ENCODE measurements at places on chromosomes 6 and 20.

GRCh38 chr20:32849577-32849976 lies 9.1 kb upstream of the EFCAB8 start:
- no peak for DNase-seq

GRCh38 chr6:11909696-11910132 lies 102.4 kb upstream of the HIVEP1 start:
- DNase-seq = no peak

GRCh38 chr6:30557683-30557981 lies 537 bp downstream of the PRR3 start:
- DNase-seq = no peak

GRCh38 chr6:46098678-46099077 lies 31.1 kb upstream of the ENPP4 start:
- no peak for DNase-seq

DNA sequence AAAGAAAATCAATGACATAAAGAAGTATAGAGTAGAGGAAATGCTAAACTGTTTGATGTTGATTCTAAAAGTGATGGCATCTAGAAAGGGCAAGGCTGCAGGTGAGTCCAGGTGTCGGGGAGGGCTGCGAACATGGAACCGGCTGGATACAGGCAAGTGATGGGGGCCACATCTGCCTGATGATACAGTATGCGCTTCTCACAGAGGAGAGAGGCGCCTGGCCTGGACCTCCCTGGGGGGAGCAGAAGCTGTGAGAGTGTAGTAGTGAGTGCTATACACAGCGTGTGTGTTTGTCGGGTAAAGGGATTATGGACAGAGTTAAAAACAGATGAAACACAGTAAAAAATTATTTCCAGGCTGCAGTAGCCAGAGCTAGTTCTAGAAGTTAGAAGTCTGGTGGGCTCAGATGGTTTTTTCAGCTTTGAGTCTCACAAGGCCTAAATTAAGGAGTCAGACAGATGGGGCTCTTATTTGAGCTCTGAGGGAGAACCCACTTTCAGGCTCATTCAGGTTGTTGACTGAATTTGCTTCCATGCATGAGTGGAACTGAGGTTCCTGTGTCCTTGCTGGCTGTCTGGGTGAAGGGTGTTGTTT lies 195.8 kb upstream of the ARG1 start:
- no peak for DNase-seq
